ENCODE measurements at places on chromosomes 16 and 17.

DNA sequence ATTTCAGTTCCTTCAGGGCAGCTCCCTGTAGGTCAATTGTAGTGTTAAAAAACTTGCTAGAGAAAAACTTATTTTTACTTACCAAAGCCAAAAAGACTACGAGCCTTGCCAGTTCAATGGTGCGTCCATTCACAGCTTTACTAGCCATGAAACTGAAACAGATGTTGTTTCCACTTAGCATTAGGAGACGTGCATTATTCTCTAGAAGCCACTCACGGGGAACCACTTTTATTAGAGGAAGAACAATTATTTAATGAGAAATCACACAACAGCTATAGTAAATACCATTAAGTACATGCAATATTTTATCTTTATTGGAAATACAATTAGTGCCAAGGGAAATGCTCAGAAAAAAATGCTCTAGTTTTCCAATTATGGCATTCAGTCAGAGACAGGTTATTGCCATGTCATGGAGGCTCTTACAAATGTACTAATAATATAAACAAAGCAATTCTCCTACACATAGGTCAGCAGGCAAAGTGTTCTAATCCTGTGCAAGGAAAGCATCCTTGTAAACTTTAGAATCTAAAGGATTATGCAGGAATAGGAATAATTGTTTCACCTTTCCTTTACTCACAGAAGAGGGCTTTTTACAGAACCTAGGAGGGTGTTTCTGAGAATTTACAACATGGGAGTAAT is 17.4 kb downstream of the LASP1NB start:
- no peak for DNase-seq

GRCh38 chr16:85686912-85687591 is 1.7 kb downstream of the GINS2 start:
- no peak for DNase-seq

DNA sequence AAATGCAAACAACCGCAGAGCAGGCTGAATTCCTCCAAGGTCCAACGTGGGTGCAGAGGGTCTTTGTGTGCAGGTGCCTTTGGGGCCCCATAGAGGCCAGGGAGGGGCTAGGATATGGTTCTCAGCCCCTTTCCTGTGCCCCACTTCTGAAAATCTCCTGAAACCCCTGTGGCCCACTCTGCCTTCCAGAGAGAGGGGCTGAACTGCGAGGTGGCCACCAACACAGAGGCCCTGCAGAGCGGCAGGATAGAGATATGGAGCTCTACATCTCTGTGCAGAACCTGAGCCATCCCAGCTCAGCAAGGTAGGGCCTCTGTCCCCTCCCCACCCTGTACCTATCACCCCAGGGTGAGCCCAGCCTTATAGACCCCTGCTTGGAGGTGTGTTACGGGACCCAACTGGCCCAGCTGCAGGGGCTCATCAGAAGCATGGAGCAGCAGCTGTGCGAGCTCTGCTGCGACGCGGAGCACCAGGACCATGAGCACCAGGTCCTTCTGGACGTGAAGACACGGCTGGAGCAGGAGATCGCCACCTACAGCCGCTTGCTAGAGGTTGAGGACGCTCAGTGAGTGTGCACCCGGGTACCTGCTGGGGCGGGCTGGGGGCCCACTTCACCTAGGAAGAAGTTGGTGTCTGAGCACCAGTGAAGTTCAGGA is 5.5 kb downstream of the USP6 start:
- DNase-seq: no peak

DNA sequence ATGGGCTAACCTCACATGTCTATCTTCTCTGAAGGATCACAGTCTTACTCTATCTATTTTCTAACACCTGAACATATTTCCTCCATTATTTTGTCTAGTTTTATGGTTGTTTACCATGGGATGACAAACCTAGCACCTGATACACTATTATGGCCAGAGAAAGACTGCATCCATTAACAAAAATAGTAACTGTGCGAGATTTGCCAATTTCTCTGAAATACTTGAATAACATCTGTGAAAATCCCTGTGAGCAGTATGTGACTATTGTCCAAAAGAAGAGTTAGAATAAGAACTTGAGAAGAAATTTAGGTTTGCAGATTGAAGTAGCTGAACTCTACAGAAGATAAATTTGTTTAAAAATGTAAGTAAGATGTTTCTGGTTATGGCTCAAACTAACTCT is 142.0 kb upstream of the CDH11 start:
- no peak for DNase-seq

DNA sequence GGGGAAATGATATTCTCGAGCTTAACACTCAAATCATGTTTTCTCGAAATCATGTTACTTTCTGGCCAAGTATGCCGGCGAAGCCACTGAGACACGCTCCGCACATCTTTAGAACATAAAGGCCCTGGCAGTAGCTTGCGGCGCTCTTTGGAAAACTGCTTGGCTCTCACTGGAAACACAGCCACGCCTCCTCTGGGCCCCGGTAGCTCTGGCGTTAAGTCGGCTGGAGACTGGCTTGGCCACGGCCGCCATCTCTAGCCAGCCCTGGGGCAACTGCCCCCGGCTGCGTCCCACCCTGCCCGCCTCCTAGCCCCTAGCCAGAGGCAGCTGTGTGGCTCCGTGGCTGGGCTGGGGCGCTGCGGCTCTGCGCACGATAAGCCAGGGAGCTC is 9.2 kb upstream of the BAIAP2 start:
- no peak for DNase-seq

- DNase-seq: no peak
Observed at GRCh38 chr16:82784573-82784968, 157.8 kb downstream of the CDH13 start.

DNA sequence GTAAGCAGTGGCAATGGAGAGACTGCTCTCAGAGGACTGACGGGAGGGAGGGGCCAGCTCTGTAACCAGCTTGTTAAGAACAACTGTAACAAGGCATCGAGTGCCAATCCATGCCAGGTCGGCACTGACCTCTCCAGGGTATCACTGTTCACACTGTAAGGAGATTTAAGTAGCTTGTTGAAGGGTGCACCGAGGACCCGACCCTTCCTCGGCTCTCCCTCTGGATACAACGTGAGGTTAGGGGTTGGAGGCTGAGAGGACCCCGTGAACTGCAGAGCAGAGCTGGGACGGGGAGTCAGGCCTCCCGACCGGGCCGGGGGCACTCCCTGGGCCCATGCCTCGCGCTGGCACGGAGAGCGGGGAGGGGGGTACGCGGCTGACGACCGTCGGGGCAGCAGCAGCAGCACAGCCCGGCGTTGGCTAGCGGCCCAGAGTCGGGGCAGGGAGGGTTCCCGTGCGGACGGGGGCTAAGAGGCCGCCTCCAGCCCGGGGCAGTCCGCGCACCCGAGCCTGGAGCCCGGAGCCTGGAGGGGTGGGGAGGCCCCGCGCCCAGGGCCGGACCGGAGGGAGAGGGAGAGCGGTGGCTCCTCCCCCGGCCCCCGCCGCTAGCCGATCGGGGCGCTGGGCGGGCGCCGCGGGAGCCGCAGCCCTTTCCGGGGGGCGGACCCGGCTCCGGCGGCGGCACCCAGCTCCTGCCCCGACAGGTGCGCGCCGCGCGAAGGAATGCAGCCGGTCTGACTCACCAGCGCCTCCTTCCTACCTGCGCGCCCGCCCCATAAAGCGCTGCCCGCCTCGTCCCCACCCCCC is at the start of gene ITGB4:
TSS of gene ITGB4 (plus strand) at position 804 of the 807 bp plus-strand sequence. CDS start 3,245 bp downstream, outside the sequence.
- peak; percentile 42 for DNase-seq

DNA sequence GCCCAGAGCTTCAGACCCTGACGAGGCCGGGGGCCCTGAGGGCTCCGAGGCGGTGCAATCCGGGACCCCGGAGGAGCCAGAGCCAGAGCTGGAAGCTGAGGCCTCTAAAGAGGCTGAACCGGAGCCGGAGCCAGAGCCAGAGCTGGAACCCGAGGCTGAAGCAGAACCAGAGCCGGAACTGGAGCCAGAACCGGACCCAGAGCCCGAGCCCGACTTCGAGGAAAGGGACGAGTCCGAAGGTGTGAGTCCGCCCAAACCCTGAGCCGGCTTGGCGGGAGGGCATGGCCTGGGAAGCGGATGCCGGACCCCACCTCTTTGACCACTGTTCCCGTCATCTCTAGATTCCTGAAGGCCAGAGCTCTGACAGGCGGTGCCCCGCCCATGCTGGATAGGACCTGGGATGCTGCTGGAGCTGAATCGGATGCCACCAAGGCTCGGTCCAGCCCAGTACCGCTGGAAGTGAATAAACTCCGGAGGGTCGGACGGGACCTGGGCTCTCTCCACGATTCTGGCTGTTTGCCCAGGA is 4.4 kb downstream of the NOL3 start:
- DNase-seq: no peak

- peak; percentile 91 for DNase-seq
Observed at GRCh38 chr17:16419929-16420271, 4.5 kb downstream of the TRPV2 start.

GRCh38 chr17:72997559-72997958 is 94.9 kb downstream of the SLC39A11 start:
- DNase-seq: peak; percentile 35

GRCh38 chr16:15854906-15855703 is 1.7 kb downstream of the MYH11 start:
- no peak for DNase-seq

DNA sequence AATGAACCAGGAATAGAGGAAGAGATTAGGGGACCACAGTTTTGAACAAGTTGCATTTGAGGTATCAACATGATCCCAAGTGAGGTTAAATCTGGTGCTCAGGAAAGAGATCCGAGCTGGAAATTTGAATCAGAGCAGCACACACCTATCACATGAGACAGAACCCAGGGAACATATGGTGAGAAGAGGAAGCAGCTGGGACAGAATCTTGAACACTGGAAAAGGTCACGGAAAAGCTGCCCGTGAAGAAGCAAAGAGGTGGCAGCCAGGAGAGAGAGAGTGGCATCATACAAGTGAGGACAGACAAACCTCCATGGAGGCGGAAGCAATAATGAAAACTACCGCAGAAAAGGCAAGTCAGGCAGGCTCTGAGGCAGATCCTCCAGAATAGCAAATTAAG is 36.1 kb downstream of the USP31 start:
- no peak for DNase-seq

DNA sequence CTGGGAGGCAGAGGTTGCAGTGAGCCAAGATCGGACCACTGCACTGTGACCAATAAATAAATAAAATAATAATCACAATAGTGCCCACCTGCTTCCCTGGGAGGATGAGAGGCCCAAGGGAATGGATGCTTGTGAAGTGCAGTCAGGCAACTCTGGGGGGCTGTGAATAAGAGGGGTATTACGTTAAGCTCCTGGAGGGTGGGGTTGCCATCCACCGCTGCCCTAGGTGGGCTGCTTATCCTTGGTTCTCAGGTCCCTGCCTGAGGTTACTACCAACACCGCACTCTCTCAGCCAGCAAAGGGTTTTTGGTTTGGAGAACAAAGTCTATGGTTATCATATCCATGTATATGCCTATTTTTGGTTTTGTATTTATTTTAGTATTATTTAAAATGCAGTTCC is 48.6 kb upstream of the CBFA2T3 start:
- DNase-seq: no peak

DNA sequence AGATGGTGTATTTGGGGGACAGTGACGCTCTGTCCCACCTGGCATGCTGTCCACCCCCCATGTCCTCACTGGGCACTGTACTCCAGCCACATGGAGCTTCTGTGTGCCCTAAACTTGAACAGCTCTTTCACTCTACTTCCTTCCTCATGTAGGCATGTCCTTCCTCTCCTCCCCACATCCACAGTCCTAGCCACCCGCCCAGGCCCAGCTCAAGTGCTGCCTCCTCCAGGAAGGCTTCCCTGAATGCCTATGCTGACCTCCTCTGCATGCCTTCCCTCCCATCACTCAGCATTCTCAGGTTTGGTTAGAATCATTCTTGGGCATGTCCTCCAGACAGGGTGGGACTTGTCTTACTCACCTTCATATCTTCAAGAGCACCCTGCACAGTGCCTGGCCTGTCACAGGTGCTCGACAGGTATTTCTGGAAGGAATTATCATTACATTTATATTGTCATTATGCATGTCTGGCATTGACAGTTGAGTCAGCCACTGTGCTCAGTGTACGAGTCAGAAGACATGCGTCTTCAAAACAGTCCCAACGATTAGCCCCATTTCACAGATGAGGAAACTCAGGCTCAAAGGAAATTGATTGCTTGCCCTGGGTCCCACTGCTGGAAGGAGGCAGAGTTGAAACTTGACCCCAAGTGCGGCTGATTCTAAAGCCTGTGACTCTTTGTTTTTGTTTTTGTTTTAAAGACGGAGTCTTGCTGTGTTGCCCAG is 42.1 kb upstream of the TOB1 start:
- DNase-seq: no peak

GRCh38 chr17:34920676-34921075 is 40.6 kb downstream of the CCT6B start:
- DNase-seq: no peak

DNA sequence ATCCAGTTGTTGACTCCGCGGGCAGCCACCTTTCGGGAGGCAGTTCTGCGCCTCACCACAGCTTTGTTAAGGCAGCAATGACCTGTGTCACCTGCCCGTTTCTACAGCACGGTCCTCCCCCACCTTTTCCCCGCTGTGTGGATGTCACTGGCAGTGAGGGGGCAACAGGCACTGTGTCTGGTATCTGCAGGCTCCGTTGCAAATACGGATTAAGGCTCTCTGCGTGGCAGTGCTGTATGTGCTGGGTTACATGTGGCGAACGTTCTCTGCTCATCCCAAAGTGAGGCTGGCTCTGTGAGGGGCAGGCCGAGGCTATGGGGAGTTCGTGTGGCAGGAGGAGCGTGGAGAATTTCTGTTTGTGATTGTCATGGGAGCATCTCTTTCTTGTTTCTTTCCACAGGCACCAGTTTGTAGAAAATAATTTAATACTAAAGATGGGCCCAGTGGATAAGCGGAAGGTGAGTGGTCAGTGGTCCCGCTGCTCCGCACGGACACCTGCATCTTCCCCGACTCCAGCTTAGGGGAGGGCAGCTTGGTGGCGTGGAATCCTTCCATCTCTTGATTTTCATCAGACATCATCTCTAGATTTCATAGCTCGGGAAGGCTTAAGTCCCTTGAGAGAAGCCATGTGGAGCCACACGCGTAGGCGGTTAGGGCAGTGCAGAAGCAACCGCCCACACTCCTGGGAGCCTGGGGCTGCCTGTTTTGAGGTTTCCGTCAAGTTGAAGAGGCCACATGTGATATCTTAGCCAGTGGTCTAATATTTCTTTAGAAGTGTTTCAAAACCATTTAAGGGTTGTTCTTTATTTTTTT is 57.8 kb downstream of the PDPK1 start:
- no peak for DNase-seq

- peak; percentile 94 for DNase-seq
Observed at GRCh38 chr17:45341533-45342158, 24.8 kb upstream of the MAP3K14 start.

GRCh38 chr17:1803280-1803679 is 26.4 kb downstream of the SMYD4 start:
- DNase-seq: no peak

GRCh38 chr17:73371836-73372235 is 60.0 kb upstream of the CDC42EP4 start:
- DNase-seq: no peak

- no peak for DNase-seq
Observed at GRCh38 chr16:4572715-4573114, 16.6 kb downstream of the C16orf96 start.

GRCh38 chr17:50182783-50183420 is 17.1 kb downstream of the SGCA start:
- no peak for DNase-seq

GRCh38 chr16:81654346-81654745 is 124.7 kb upstream of the PLCG2 start:
- DNase-seq: peak; percentile 24

GRCh38 chr16:30691907-30692306 is 7.1 kb upstream of the SRCAP start:
- no peak for DNase-seq

Data from M059J (cell line).